Right kidney (tissue), 9 donors: ENCODE measurements at places on chromosomes 3 and 15.

DNA sequence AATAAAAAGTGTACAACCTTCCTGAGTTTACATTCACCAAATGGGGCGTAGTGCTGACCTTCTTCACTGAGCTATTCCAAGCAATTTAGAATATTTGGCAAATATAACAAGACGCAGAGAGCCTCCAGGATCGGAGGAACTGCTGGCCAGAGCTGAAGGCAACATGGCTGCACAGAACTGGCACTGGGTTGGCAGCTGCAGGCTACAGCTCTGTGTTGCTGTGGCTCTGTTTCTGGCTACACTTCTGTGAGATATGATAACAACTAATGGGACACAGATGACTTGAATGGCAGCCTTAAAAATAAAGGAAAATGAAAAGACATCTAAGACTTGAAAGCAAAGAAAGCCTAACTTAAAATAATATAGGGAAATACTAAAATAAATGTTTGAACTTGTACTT lies 10.8 kb upstream of the SLC6A20 start:
- DNase-seq = no peak

DNA sequence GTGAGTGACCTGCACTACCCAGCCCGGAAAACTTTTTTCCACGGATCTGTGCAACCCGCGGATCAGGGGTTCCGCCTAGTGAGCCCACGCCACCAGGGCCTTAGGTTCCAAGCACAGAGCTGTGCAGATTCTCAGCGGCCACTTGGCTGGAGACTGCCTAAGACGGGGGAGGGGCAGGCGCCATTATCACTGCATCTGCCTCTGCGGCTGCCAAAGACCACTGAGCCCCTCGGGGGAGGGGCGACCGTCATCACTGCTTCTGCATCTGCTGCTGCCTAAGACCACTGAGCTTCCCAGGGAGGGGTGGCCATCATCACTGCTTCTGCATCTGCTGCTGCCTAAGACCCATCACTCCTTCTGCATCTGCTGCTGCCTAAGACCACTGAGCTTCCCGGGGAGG lies 460.2 kb downstream of the OCA2 start:
- DNase-seq = no peak

DNA sequence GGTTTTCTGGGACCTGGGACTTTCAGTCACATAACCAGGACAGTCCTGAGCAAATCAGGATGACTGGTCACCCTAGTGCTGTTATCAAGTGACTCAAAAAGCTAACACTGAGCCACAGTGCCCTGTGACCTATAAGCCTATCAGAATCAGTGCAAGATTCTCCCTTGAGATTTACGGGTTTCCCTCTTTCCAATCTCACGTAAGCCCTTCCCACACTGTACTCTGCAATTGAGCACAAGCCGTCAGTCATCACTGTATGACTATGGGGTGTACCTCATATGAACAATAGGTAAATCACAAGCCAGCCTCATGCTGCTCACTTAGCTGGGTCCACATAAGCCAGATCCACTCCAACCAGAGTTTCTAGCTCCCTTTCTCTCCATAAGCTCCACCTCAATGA lies 21.0 kb upstream of the CLDN18 start:
- DNase-seq = no peak

DNA sequence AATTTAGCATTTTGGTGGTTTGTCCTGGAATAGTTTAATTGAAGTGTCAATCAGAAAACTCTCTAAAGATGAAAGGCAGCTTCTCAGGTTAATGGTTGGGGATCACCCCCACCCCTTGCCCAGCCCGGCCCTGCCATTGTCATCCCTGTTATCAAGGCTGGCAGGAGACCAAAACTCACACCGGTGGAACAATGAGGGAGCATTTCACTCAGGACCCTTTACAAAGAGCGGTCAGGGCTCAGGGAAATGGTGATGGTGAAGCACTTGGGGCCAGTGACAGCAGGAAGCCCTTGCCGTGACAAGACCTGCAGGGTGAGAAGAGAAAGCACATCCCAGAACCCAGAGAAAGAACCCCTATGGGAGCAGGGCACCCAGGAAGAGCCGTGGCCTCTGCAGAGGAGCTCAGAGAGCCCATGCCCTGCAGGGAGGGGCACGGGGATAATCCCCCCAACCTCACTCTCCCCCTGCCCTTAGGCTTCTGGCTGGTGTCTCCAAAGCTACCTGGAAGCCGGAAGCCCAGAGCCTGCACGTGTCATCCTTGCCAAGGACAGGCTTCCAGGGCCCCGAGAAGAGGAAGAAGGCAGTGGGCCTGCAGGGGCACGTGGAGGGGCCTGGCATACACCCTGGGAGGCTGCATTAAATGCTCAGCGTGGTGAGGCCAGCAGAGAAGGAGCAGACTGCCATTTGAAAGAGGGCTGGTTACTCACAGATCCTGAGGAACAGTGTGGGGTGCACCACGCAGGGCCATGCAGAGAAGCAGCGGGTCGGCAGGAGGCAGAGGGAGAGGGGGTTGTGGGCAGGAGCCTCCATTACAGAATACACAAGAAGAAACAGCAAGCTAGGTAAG lies 80.6 kb upstream of the PRR20G start:
- no peak for DNase-seq

GRCh38 chr15:72784456-72784876 lies 908 bp upstream of the ADPGK start:
- DNase-seq = no peak

DNA sequence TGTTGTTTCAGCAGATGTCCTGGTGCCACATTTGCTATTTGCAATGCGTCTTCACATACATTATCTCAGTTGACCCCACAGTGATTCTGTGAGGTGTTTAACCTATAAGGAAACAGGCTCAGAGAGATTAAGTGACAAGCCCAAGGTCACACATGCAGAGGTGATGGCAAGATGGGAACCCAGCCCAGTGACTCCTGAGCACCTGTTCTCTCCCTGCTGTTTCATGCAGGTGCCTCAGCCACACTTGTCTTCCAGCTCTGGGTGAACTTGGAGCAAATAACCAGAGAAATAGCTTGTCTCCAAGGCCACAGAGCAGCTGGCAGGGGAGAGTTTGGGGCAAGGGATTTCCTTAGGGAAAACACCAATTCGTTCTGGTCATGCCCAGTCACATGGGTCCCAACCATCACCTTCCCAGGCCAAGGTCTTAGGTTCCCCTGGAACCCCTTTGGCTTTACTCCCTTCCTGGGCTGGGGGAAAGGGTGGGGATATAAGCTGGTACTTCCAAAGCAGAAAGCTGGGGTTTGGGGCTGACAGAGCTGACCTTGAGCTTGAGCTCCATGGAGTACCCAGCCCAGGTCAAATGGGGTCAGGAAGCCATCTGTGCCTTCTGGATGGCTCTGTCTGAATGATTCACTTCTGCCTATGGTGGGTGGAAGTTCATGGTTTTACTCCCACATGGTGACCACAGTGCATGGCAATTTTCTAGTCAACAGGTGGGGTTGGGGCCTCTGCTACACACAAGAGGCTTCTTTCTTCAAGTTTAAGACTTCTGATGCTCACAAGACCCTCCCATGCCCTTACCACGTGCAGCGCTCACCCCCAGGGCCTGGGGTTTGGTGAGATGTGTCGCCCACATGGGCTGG lies 22.4 kb downstream of the LIPC start:
- DNase-seq = no peak

- no peak for DNase-seq
Measured at GRCh38 chr15:93985176-93985575, 246.2 kb upstream of the MCTP2 start.

GRCh38 chr15:59528961-59529402 lies 82.6 kb upstream of the GCNT3 start:
- DNase-seq = peak; percentile 61

DNA sequence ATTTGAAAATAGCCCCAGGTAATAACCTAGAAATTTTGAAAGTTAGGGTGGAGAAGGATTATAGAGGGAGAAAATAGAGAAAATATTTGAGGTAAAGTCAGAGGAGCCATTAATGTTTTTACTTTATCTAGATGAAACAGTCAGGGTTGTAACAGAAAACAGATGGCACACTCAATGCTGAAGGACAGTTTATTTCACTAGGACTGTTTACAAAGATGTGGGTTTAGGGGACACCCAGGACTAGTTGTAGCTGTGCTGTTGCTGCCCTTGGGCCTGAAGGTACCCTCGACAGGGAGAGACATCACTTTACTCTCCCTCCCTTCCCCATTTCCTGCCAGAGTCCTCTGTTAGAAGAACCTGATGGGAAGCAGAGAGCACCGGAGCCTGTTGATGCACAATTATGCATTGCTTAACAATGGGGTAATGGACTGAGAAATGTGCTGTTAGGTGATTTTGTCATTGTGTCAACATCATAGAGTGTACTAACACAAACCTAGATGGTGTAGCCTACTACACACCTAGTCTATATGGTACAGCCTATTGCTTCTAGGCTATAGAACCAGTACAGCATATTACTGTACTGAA lies 103.8 kb downstream of the GALK2 start:
- DNase-seq = no peak

DNA sequence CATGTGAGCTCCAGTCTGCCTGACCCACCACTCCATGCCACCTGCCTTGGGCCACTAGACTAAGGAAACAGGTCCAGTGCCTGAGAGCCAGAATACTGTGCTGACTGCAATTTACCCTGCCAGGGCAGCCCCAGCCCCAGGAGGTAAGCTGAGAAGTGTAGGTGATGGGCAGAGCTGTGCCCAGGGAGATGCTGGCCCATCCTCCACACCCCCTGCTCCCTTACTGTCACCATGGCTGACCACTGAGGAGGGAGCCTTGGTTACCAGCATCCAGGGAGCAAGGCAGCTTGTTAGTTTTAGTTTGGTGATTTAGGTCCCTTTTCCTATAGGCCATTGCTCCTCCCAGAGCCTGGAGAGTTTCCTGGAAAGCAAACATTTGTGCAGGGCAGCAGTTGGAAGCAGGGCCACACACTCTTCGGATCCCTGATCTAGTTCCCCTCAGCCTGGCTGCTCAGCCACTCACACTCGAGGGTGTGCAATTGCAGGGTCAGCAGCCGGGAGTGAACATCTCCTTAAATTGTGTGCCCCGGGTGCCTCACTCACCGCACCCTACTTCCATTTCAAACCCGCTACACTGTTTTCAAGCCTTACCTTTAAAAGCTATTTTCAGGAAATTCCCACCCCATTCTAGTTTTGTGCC lies 2.0 kb downstream of the GALNT15 start:
- no peak for DNase-seq

DNA sequence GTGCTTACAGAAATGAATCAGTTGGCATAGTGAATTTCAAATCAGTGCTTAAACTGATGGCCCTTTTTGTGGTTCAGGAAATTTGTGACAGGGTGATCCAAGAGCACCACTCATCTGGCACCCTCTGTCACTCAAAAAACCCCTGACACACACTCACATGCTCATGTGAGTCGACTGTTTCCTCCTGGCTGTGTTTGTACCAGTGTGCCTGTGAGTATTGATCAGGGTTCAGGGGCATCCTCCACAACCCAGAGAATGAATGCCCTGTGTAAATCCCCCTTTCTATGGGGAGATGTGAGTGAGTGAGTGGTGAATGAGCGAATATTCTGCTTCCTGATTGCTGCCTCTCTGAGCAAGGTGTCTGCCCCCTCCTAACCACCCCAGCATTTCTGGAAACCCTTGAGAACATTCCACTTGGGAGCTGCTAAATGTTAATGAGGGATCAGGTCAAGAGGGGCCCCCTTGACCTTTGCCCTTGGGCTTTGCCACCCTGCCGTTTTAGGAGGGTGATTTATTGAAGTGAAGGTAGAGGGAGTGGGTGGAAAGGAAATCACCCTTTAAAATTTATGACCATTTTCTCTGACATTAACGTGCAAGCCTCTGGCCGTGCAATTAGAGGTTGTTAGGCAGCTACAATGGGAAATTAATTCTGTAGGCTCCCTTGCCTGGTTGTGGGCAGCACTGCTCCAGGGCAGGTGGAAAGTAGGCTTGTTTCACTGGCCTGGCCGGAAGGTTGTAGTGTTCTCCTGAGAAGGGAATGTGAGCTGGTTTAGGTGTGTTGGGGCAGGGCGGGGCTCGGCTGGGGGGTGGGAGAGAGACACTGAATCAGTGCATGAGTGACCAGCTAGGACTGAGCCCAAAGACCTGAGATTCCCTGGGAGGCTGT lies 87.2 kb downstream of the SLCO3A1 start:
- peak; percentile 34 for DNase-seq

GRCh38 chr15:31387479-31388118 lies 61.0 kb downstream of the KLF13 start:
- no peak for DNase-seq

DNA sequence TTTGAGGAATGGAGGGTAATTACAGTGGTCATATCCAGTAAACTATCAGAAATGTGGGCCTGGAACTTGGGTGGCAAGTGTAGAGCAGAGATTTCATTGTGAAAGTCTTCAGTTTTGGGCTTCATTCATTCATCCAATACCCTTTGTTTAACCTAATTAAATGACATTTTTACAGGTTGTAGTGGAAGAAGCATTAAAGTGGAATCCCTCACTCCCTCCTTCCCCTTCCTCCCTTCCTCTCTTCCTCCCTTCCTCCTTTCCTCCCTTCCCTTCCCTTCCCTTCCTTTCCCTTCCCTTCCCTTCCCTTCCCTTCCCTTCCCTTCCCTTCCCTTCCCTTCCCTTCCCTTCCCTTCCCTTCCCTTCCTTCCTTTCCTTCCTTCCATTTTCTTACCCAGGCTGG lies 219.3 kb downstream of the PDCD6IP start:
- DNase-seq = no peak

DNA sequence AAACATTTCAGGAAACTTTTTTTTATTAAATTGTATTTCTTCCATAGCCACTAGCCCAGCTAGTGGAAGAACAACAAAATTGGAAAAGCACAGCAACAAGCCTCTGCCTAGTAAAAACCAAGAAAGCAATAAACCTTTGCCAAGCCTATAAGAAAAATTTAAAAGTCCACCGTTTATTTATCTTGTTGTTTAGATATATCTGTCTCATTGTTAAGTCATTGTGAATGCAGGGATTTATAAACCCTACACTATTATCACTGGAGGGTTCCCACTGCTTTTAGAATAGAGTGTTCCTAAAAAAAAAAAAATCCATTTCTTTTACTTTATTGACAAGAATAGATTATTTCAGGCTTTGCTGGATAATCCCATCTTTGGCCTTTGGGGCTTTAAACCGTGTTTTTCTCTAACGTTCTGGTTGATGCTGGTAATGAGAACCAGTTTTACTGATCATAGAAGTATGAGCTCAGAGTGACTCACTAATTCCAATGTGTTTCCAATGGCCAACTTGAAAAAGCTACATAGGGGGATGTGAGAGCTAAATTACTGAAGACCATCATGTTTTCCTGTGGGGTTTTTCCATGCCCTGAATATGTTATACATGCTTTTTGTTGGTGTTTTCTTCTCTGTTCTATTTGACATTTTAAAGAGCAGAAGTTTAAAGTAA lies 634.1 kb downstream of the RBMS3 start:
- no peak for DNase-seq

DNA sequence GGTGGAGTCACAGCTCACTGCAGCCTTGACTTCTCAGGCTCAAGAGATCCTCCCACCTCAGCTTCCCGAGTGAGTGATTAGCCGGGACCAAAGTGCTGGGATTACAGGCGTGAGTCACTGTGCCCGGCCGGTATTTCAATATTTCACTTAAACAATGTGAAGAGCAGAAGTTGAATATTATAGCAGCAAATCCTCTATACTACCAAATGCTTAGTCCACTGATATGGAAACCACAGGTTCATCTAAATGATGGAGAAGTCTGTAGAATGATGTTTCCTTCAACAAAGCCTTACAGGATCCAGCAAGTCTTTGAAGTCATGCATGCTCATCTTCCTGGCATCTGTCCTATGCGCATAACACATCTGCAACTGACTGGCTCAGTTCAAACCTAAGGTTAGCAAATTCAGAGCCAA lies 20.3 kb upstream of the UACA start:
- no peak for DNase-seq

- DNase-seq = no peak
Measured at GRCh38 chr3:46280105-46280797, 38.0 kb downstream of the CCR3 start.

- peak; percentile 23 for DNase-seq
Measured at GRCh38 chr3:33438284-33438668, 1.9 kb downstream of the UBP1 start.

- DNase-seq = no peak
Measured at GRCh38 chr3:148823026-148823425, 4.6 kb upstream of the CPB1 start.
